ENCODE measurements at places on chromosomes 3 and 15. TPM values are rescaled to one million over a fixed set of nuclear protein-coding genes. Genes with fewer than 3 reads are reported as not detected.

ALPK3 gene
- total RNA-seq: 4.4 TPM

DNA sequence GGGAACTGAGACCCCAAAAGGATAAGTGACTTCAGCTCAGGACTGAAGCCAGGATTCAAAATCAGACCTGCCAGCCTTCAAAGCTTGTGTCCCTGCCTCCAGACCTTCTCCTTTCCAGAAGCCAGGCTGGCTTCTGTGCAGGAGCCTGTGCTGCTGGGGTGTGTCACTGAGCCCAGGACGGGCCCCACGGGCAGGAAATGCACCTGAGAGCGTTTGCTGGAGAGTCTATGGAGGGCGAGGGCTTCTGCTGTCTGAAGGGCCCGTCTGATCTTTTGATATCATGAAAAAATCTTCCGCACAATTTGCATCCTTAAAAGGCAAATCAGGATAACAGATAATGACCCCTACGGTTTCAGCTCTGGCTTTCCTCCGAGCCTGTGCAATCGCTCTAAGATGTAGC lies 125.4 kb downstream of the FAM43A start:
- no peak for DNase-seq

- no peak for DNase-seq
These were observed 157.0 kb downstream of the TLE3 start for GRCh38 chr15:69940441-69941300.

DNAH12 gene
- total RNA-seq: 0.09 TPM

DNA sequence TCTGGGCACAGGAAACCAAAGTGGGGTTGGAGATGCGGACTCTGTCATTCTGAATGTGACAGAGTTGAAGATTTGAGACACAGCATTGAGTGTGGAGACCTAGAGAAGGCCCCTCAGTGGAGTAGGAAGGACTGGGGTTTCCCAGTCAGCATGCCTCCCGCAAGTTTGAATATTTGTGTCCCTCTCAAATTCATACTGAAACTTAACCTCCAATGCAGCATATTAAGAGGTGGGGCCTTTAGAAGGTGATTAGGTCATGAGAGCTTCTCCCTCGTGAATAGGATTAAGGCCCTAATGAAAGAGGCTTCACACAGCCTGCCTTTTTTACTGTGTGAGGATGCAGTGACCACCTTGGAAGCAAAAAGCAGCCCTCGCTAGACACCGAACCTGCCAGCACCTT lies 8.0 kb downstream of the HDDC3 start:
- no peak for DNase-seq

DNA sequence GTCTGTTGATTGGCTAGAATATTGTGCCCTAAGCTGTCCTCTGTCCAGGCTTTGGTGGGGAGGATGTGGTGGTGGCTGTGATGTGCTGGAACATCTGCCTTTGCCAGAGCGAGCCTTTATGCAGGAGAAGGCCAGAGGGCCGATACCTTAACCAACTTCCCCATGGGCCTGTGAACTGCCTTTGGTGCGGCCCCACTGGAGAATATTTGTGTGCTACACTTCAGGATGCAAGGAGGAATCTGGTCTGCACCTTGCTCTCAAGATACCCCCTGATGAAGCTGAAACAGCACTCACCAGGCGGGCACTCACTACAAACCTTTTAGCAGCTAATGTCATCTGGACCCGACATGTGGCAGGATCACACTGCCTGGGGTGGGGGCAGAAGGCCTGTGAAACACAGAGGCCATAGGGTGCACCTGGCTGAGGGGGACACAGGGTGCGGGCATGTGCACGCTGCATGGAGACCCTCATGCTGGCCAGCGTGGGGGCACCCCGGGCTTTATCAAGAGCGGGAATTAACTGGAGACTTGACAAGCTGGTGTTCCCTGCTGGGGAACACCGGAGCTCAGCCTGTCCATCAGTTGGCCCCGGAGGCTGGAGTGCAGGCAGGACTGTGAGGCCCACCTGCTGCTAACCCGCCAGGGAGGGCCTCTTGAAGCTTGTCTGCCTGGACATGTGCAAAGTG lies 16.4 kb downstream of the PRR23E start:
- no peak for DNase-seq

DNA sequence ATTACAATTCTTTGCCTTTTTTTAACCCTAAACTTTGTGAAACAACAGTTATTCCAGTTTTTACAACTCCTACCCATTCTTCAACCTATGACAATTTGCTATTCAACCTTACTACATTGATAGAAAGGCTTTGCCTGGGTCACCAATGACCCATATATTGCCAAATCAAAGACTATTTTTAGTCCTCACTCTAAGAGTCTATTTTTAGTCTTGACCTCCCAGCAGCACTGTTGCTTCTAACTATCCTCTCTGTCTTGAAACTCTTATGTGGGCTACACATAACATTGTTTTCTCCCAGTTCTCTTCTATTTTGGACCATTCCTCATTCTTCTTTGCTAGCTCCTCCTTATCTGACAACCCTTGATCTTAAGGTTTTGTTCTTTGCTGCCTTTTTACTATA lies 71.4 kb downstream of the C3orf80 start:
- no peak for DNase-seq

DNA sequence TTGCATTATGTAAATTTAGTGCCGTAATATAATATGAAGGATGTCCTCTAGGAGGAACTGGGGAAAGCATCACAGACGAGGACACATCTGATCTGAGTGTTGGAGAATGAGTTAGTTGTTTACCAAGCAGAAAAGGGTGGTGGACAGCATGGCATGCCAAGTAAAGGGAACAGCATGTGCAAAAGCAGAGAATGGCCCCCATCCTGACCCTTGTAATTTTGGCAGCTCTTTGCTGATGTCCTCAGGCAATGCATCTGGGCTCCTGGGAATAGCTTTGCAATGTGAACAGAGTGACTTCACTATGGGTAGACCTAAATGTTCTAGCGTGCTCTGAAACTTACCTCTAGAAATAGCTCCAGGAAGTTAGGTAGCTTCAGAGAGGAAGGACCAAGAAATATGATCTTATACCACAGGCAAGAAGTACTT lies 263.3 kb downstream of the LPP start:
- DNase-seq: no peak

- DNase-seq: no peak
These were observed 2.6 kb upstream of the FOXP1 start for GRCh38 chr3:71585887-71586809.

GRCh38 chr15:98501192-98501591 lies 147.1 kb upstream of the IGF1R start:
- DNase-seq: no peak

Data from neural crest cell (in vitro differentiated cells).